ENCODE measurements at places on chromosomes 2 and 18.

- DNase-seq, result no peak
Measured at GRCh38 chr2:162053066-162053807, 20.8 kb downstream of the DPP4 start.

GRCh38 chr2:228731517-228731916, 539.6 kb downstream of the PID1 start:
- no peak for DNase-seq

DNA sequence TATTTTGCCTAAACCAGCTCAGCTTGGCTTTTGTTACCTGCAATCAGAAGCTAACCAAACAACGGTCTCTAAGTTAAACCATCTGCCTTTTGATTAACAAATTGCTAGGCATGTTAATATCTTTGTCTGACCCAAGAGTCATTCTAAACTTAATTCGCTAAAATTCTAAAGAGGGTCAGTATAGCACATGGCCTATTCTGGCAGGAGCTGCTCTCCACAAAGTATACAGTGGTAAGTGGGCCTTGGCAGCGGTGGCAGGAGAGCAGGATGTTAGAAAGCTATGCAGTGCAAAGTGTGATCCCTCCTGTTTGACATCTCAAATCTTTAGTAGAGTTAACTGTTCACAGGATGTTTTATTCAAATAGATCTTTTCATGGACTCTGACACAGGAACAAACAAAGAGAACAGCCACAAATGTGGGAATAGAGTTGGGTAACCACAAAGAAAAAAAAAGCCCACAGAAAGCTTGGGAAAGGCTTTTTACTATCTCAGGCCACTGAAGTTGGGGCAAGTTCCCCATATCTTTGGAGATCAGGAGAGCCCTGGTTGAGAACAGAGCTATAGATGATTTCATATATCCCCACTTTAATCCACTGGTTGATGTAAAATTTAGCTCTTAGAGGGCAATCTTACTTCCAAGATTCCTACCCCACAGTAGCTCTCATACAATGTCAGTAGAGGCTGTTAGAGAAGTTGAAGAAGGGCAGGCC, 10.6 kb downstream of the CFAP210 start:
- DNase-seq, result no peak

- no peak for DNase-seq
Measured at GRCh38 chr2:189137519-189137918, 42.0 kb downstream of the COL5A2 start.

GRCh38 chr2:16260041-16260830, 319.9 kb downstream of the MYCN start:
- DNase-seq, result no peak
